ENCODE measurements at places on chromosomes 2 and 18.

DNA sequence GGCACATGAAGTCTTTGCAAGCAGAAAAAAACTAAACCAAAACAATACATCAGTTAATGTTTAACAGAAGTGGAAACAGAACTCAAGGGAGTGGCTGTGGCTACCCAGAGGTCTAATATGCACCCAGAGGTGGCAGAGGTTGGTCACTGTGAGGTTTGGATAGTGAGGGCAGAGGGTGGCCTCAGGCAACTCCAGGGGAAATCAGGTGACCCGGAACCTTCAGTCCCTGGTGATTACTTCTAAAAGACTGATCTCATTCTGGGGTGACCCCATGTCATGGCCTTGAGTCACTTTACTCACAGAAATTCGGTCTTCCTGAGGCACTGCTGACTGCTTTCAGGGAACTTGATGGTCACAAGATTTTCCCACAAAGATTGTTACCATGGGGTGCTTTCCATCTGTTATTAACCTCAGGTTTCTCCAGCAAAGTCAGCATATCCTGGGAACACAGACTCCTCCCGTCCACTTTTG is 99.4 kb downstream of the TMEM17 start:
- DNase-seq = no peak

GRCh38 chr2:24509425-24509824 is 18.4 kb downstream of the NCOA1 start:
- DNase-seq = no peak

- no peak for DNase-seq
Observed at GRCh38 chr2:10845640-10846039, 33.1 kb upstream of the PDIA6 start.

DNA sequence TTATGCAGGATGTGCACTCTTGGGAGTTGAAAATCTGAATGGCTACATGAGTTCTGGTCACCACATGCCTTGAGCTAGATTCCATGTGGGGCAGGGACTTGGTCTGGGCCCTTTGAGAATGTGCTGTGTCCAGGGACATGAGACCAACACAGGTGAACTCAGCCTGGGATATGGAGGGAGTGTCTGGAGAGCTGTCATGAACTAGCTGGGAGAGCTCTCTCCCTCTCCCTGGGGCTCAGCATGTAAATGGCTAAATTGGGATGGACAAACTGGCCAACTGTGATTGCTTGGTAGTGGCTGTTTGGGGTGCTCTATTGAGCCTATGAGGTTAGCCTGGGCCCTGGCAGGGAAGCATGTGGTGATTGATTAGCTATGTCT is 105.1 kb upstream of the HS6ST1 start:
- DNase-seq = no peak

DNA sequence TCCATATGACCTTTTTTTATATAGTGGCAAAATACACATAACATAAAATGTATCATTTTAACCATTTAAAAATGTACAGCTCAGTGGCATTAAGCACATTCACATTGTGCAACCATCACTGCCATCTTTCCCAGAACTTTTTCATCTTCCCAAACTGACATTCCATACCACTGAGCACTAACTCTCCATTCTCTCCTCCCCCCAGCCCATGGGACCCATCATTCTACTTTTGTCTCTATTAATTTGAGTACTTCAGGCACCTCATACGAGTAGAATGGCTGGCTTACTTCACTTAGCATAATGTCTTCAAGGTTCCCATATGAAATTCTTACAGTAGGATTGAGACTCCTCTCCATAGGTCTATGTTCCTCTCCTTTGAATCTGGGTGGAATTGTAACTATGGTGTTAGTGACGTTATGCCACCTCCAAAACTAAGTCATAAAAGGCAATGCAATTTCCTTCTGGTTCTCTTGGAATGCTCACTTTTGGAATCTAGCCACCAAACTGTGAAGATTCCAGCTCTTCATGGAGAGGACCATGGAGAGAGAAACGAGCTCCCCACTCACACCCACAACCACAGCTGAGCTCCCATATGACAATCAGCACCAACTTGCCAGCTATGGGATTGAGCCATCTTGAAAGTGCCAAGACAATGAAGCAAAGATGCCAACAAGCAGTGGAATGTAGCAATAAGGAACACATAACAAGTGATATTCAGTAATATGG is 9.8 kb upstream of the DNAJC27 start:
- DNase-seq = no peak

DNA sequence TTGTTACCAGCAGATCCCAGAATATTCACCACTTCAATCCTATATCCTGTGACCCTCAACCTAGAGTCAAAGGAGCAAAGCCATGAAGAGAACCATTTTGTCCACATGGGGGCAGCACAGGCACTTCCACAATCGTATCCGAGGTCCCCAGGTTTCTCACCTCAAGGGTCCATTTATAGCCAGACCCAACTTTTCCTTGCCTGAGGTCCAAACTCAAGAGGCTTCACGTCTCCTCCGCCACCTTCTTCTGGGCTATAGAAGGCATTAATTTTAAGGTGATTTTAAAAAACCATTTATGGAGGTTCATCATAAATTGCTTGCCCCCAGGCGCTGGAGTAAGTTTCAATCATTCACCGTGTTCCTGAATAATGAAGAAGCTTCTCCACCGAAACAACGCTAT is 111.6 kb upstream of the NABP1 start:
- peak; percentile 78 for DNase-seq

GRCh38 chr2:235087832-235088495 is 136.1 kb downstream of the SH3BP4 start:
- DNase-seq = no peak

GRCh38 chr2:179170901-179171300 is 93.7 kb downstream of the SESTD1 start:
- DNase-seq = no peak

GRCh38 chr2:55809875-55810621 is 113.5 kb downstream of the EFEMP1 start:
- DNase-seq = no peak

GRCh38 chr2:200795028-200795440 is 16.7 kb upstream of the BZW1 start:
- DNase-seq = no peak

GRCh38 chr2:7886666-7887065 is 795.2 kb upstream of the ID2 start:
- DNase-seq = no peak

- no peak for DNase-seq
Observed at GRCh38 chr2:22450831-22451230, 934.1 kb upstream of the KLHL29 start.

DNA sequence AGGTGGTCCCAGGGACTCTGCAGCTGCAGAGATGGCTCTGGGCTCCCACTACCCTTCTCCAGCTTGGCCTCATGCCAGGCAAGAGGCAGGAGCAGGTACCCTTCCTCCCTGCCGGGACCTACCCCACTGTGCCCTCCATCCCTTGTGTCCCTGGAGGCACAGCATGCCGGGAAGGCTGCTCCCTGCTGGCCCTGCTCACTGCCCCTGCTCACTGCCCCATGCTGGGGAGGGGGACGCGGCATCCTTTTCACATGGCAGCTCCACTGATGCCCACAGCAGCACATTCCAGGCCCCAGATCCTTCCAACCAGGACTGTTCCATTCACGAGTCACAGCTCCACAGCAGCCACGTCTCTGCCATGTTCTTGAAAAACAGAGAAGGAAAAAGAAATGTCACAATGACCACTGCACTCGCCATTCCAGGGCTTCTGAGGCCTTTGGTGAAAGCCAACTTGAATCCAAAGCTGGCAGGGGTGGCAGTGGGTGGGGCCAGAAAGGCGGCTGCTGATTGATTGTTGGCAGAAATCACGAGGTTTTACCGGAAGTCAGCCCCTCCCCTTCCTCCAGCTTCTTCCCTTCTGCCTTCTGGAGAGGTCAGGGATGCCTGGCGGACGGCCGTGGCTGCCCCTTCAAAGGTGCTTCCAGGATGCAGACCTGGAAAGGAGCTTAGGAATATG is 268.0 kb downstream of the CYP26B1 start:
- DNase-seq = no peak

- DNase-seq = no peak
Observed at GRCh38 chr2:129135017-129135416, 816.3 kb upstream of the HS6ST1 start.

GRCh38 chr2:239035361-239035814 is 187.5 kb downstream of the TWIST2 start:
- DNase-seq = peak; percentile 57
